ENCODE measurements at places on chromosomes 5 and 9.

DNA sequence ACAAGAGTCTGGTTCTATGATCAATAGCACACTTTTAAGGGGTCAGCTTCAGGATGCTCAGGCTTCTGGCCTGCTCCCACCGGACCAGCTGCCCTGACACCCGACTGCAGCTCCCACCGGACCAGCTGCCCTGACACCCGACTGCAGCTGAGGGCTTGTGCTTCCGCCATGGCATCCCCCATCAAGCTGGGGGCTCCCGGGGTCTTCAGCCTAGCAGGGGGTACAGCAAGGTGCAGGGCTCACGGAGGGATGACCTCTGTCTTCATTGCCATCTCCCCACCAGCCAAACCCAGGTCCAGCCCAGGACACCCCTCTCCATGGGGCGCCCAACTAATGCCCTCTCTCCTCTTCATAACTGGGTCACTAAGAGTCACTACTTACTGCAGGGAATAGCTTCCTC, 1.9 kb downstream of the FLT4 start:
- no peak for DNase-seq

- no peak for DNase-seq
Observed at GRCh38 chr9:120980951-120981350, 54.4 kb upstream of the TRAF1 start.

DNA sequence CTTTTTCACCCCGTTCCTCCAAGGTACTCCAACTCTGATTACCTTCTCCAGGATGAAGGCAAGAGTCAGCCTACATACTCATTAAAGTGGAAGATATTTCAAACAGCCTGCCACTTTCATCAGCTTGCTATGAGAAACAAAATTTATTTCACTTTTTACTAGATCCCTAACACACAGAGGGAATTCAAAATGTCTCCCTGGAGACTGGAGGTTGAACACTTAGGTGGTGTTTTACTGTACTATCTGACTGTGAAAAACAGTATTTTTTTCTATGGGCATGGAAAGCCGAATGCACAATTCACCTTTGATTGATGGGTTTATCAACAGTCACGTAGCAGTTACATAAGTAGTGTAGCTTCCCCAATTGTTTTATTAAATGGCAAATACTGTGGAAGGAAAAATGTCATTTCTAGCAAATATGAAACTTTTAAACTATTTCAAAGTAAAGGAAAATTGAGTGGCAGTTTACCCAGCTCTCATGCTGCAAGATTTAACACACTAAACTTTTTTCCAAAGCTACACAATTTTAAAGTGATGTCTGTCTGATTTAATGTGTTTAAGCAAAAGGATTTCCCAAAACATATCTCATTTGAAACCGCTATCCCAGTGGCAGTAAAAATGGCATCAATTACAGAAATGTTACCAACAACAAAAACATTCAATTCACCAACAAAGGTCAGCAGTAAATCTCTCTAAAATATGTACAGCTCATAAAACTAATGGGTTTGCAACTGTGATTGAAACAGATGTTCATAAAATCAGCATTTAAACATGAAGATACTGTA, 125.0 kb upstream of the TLE4 start:
- DNase-seq, result no peak

- DNase-seq, result no peak
Observed at GRCh38 chr9:105393576-105394344, 54.1 kb upstream of the FSD1L start.

- DNase-seq, result no peak
Observed at GRCh38 chr5:44538797-44539601, 149.8 kb upstream of the FGF10 start.

DNA sequence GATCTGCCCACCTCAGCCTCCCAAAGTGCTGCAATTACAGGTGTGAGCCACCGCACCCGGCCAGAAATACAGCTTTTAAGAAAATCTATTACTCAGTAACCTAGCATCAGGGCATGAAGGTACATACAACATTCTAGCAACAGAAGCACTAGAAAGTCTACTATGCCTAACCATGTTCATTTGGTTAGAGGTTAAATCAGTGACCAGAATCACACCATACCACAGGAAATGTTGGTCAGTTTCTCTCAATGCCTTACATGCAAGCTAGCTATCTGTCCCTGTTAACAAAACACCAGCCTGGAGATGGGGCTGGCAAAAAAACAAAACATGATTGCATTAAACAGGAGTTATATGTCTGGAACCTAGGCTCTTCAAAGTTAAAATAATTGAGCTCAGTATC, 104.1 kb downstream of the STRBP start:
- no peak for DNase-seq

GRCh38 chr5:158051036-158051435, 192.1 kb upstream of the CLINT1 start:
- no peak for DNase-seq

- no peak for DNase-seq
Observed at GRCh38 chr9:77016526-77017504, 2.6 kb upstream of the FOXB2 start.

DNA sequence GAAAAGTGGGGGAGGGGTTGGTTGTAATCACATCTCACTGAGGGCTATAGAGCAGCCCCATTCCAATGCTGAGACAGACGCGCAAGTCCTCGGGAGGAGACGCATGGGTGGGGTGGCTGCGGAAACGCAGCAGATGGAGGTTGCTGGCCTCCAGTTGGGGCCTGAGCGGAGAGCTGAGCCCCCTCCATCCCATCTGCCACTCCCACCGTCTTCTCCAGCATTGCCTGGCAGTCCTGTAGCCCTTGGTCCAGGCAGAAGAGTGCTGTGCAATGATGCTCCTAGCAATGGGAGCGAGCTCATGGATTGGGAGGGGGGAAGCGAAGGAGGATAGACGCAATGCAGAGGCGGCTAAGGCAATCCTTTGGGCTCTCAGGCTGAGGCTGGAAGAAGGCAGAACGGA, 79.4 kb upstream of the GLRA1 start:
- no peak for DNase-seq

DNA sequence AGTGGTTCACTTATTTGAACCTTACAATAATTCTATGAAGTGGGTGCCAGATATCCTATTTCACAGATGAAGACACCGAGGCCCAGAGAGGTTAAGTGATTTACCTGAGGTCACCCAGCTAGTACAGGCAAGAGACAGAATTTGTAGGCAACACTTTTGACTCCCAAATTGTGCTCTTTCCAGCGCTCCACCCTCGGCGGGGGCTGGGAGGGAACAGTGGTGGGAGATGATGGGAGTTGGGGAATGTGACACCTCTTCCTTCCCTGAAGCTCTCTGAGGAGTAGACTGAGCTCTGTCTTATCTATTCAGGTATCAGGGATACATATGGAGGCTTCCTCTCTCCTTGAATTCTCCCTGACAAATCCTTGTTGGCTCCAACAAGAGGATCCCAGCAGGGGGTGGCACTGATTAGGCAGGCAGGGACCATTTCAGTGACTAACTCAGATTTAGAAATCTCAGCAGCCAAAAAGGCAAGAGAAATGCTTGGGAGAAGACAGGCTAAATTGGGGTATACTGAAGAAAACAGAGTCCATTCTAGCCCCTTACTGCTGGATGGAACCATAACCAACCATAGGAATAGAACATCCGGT, 95.8 kb upstream of the PANK3 start:
- DNase-seq, result no peak

- DNase-seq, result no peak
Observed at GRCh38 chr5:7930011-7930410, 61.1 kb downstream of the MTRR start.

GRCh38 chr5:44860267-44860666, 51.5 kb downstream of the MRPS30 start:
- DNase-seq, result no peak

DNA sequence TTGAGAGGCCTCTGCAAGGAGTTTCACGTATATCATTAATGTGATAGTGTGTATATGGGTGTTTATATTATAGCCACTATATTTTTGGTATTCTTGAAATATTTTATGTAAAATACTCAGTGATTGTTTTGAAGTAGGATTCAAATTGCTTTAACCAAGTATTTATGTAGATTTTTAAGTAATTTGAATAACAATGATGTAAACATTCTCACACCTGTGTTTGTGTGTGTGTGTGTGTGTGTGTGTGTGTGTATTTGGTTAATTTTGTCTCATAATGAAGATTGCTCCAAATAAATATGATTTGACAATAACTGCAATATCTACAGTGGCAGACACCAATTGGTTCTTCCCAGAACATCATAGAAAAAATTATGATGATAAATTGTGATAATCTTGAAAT, 293.4 kb downstream of the CD180 start:
- no peak for DNase-seq

DNA sequence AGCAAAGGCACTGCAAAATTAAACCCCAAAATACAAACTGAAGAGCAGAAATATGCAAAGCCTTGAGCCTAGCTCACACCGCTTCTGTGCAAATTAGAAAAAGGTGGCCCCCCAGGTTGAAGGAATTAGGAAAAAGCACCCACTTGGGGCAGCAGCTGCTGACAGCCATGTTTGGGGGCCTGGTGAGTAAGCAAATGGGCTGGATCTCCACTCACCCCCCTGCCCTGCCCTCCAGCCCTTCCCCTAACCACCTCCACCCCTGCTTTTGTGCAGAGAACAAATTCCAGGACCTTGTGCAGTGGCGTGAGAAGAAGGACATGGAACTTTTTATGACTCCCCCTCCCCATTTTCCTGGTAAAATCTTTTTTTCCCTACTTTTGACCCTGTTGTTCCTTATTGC, 92.0 kb upstream of the DNAH5 start:
- no peak for DNase-seq

DNA sequence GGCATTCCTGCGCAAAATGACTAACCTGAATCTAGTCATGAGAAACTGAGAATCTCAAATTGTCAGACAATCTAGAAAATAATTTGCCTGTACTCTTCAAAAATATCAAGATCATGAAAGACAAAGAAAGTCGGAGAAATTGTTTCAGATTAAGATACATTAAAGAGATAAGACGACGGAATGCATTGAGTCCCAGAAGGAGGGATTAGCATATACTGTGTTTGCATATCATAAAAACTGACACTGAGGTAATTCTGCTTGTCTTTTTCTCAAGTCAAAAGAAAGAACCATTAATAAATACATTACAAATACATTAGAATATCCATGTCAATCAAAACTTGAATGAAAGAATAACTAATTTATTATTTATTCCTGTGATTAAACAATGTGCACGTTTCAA, 88.4 kb downstream of the CDH12 start:
- DNase-seq, result no peak

DNA sequence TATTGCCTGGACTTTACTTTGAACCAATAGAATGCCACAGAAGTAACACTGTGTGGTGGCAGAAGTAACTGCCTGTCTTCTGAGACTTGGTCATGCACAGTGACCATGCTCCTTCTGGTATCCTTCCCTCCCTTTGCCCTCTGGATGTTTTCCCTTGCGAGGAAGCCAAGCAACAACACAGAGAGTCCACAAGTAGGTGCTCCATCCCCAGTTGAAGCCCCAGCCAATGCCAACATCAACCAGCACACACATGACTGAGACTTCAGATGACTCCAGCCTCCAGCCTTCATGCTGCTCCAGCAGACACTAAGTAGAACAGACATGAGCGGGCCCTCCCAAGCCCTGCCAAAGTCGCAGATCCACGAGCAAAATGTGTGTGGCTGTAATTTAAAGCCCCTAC, 129.6 kb downstream of the EPB41L4A start:
- DNase-seq, result no peak

DNA sequence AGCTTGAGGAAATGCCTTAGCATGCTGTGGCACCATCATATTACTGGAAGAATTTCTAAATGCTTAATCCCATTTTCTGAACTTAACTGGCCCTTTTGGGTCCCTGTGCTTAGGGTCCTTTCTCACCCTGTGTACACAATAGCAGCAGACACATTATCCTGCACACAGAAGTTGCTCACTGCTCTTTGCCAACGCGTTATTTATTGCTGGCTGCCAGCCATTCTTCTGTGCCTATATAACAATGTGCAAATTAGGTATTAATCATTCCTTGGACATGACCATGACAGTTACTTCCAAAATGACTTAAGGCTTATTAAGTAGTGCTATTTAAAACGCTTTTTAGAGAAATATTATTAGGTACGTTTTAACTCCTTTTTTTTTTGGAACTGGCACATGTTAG, 134.7 kb downstream of the FBN2 start:
- no peak for DNase-seq

DNA sequence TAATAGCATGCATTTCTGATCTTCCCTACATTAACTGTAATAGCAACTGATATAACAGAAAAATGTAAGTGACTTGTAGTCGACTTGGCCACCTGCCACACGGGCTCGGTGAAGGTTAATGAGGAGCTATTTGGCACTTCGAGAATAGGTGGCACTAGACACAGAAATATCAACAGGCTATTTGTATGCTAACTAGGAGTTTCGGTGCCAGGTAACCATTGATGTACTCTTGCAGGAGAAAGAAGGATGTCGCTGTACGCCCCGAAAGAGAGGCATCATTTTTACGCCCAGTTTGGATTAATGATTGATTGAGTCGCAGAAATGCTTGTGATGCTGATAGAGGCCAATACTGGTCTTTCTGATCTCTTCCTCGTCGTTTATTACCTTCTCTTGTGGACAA, 516 bp upstream of the DMRT2 start:
- no peak for DNase-seq

DNA sequence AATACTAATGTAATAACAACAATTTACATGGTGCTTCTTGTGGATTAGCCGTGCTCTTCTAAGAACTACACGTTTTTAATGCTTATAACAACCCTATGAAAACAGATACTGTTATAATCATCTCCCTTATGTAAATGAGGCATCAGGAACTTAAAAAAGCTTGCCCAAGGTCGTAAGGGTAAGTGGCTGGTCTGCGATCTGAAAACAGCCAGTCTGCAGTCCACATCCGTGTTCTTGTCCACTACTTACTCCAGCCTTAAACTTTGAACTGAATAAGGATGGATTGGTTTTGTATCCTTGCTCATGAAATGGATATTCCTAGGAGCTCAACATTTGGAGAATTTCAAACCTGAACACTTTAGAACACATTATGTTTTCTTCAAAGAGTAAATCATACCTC, 26.7 kb downstream of the PAM start:
- DNase-seq, result no peak

DNA sequence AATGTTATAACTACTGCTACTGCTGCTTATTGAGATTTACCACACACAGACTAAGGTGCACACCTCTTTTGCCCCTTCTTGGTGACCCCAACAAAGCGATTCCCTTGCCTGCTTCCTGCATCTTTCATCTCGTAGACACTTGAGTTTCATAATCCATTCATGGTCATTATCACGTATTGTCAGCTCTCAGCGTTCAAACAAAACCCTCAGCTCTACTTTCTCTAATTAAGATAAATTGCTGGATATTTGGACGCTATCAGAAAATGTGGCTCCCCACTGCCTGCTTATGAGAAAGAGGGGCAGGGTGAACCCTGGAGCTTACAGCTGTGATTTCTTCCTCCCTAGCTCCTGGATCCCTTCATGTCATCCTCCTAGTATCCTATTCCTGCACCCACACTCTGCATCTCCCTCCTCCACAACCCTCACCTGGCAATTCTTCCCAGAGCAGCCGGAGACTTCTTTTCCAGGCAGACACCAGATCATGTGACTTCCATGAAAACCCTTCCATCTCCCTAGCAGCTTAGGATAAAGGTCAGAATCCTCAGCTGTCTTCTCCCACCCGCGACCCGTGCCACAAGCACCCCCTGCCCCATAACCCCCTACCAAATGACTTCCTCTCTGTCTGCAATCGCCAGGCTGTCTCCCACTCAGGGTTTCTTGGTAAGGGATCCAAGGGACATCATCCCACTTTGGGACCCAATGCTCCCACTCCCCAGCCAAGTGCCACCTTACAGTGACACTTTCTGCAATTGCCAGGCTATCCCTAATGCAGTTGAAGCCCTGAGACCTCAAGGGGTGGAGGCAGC, 146.5 kb downstream of the NSG2 start:
- no peak for DNase-seq
